ENCODE measurements at places on chromosomes 6 and 20.

DNA sequence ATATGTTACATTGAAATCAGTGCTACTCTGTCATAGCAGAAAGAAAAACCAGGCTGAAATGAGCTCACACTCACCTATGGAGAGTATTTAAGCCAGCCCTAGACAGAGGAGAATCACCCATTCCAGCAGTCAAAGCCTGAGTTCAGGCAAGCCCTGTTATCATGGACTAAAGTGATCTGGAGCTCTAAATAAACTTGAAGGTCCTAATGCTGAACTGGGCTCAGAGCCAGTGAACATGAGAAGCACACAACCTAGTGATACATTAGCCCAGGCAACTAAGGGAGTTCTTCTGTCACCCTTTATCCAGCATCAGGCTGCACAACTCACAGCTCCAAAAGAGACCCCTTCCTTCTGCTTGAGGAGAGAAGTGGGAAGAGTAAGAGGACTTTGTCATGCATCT, 425.0 kb downstream of the COL12A1 start:
- DNase-seq = no peak

- no peak for DNase-seq
These were observed 223.7 kb upstream of the SULF2 start for GRCh38 chr20:48008850-48009515.

- no peak for DNase-seq
These were observed 71.6 kb downstream of the GJA1 start for GRCh38 chr6:121506761-121507754.

DNA sequence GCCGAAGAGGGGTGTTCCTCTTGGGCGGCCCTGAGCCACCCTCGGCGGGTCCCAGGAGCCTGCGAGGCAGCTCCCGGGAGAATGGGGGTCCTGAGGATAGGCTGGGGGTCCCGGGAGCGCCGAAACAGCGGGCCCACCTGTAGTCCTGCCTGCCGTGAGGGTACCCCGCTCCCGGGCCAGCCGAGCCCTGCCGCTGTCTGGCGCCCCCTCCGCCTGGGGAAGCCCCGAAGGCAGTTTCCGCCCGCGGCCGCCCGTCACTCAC, 280 bp downstream of the SPATA2 start:
- DNase-seq = no peak

- DNase-seq = no peak
These were observed 278.6 kb upstream of the FLRT3 start for GRCh38 chr20:14616003-14616402.

DNA sequence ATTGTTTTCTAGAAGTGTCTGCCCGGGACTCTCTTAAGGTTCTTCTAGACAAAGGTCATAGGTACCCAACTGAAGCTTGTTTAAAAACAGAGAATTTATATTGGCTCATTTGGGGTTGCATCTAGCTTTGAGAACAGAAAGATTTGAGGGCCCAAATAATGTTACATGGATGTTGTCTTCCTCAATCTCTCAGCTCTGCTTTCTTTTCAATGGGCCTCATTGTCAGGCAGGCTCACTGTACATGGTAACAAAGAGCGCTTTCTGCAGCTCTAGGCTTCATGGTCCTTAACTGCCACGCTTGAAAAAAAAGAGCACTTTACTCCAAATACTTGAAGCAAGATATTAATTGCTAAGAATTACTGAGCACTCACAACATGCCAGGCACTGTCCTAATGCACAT, 22.2 kb downstream of the NHLRC1 start:
- no peak for DNase-seq

- peak; percentile 90 for DNase-seq
These were observed at the start of gene ZSCAN12 for GRCh38 chr6:28399350-28400121. Gene ZSCAN12 (minus strand): TSS chr6:28399747. CDS start chr6:28398405, 1,342 bp downstream.

DNA sequence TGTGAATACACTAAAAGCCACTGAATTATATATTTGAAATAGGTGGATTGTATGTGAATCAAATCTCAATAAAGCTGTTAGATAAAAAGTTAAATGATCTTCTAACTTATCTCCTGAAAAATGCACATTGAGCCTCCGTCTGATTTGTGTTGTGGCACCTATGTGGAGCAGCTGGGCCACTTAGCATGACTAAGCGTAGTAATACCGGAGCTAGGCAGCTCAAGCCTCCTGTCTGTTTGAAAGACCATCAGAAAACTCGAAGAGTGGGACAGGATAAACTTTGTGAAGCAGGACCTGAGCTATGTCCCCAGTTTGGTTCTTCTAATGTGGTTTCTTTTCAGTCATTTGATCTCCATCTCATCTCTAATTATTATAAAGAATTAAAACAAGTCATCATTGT, 11.0 kb upstream of the NOL7 start:
- no peak for DNase-seq

DNA sequence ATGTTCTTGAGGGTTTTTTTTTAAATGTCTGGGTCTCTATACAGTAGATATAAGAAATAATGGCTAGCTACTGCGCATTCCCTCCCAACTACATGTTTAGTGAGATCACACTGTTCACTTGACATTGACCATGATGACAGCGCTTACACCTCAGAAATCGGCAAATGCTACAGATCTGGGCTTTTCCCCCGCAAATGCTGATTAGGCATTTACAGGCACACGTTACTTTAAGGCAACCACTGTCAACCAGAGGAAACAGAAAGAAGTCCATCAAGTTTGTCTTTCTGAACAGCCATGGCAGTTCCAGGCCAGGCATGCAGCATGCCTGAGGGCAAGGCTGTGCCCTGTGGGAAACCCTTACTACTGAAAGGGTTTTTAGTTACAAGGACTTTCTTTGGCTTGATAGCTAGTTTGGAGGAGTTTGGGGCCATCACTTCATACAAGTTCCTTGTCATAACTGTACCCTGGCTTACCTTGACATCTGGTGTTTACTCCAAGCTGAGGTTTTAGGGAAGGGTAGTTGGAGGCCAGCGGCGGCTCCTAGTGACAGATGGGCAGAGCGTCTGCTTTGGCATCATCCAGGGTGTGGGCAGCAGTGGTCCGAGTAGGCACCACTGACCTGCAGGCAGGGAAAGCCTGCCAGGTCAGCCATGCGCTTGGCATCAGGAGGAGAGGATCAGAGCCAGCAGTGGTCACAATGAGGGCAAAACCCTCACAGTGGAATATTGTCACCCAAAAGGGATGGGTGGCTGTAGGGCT, 43.0 kb downstream of the CFAP61 start:
- no peak for DNase-seq

DNA sequence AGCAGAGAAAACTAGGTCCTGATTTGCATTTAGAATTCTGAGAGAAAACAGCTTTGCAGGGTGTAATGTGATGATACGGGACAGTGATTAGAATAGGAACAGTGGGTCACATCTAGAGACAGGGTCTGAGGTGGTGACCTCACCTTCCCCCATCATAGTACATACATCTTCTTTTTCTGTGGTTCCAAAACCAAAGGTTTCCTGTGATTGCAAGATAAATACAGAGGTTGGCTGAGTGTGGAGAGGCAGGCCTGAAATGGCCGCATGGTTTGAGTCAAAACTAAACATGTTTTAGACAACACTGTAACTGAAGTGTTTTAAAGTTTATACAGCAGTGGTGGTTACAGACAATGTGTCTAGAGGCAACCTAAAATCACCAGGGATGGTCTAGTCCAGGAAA, 10.4 kb upstream of the NT5DC1 start:
- no peak for DNase-seq

DNA sequence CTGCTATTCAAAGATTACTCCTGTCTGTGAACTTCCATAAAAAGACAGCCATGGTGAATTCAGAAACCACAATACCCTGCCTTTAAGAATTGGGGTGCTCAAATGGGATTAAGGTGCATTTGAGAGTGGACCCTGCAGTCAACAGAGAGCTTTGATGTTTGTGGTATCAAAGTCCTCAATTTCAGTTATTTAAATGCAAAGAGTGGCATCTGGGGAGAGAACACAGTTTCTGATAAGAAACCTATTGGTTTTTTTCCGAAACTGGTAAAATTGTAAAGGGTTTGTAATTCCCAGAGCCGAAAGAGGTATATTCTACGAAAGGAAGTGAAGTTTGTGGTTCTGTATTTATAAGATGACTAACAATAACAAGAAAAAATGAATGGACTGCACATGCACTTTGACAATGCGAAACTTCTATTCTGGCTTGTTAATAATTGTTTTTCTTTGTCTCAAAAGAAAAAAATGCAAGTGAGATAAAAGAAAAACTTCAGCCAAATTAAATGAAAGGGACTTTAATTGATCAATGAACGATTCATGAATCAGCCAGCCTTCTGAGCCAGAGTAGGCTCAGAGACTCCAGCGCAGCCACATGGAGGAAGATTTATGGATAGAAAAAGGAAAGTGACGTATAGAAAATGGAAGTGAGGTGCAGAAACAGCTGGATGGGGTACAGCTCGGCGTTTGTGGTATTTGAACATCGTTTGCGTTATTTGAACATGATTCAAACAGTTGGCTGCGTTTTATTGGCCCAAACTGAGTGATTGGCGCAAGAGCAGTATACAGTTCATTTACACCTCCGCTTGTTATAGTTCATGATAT, 70.5 kb upstream of the DUSP22 start:
- no peak for DNase-seq

DNA sequence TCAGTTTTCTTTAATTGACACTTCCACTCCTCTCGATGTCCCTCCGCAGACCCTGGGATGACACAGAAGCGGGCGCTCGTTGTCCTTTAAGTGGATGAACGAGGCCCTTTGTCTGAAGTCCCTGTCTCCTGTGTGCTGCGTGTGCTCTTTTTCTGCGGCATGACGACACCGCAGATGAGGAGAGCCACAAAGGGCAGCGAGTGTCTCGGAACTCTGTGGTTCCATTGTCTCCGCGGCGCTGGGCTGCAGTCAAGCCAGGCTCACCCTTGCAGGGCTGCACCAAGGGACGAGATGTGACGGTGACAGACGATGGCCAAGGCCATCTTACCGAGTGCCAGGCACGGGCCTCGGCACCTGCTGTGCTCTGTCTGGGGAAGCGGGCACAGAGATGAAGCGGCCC, 10.6 kb downstream of the PRR18 start:
- DNase-seq = no peak

DNA sequence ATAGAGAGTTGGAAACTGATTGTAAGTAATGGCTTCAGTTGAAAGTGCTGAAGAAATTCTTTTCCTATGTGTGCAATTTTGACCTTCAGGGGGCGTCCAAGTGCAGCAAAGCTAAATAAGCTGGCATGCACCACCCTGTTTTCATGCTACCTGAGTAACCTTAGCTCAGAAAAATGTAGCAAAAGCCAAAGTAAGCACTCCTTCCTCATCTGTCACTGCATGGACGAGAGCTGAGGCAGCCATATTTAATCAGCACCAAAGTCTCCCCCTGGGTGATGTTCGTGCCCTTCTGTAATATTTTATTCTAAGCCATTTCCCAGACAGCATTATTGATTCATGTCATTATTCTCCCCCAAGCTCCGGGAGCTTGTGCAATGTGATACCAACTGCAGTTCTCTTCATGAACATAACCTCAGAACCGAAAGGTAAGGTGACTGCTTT, 123.1 kb downstream of the RPS12 start:
- peak; percentile 21 for DNase-seq

- no peak for DNase-seq
These were observed 604.4 kb upstream of the NOX3 start for GRCh38 chr6:156060013-156060412.

GRCh38 chr6:127690092-127690491, 113.1 kb downstream of the C6orf58 start:
- no peak for DNase-seq

DNA sequence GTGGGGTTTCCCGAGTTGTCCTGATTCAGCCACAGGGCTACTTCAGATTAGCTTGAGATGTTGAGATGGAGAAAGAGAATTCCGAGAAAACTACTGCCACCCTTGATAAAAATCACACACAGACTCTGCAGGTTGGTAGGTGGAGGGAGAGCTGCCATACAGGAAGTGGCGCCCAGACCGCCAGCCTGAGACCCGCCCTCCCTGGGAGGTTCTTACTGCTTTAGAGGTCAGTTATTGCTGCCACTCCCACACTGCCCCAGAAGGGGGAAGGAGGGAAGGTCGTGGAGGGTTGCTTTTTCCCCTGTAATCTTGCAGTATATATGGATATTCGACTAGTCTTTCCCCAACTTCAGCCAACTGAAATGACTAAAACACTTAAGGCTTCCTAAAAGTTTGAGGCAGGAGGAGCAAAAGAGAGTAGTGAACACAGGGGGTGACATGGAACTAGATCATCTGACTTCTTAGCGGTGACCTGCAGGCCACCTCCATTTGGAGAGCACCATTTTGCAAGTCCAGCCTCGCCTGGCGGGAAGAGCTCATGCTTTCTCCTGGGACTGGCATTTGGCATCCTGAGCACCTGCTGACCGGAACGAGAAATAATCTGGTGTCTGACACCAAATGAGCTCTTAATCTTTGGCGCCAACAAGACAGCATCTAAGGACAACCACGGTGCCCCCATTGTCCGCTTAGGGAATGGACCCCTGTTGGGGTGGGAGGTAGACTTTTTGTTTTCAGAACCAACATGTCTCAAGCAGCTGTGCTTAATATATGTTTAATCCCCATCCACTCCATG, 35.7 kb upstream of the SLC22A1 start:
- no peak for DNase-seq

DNA sequence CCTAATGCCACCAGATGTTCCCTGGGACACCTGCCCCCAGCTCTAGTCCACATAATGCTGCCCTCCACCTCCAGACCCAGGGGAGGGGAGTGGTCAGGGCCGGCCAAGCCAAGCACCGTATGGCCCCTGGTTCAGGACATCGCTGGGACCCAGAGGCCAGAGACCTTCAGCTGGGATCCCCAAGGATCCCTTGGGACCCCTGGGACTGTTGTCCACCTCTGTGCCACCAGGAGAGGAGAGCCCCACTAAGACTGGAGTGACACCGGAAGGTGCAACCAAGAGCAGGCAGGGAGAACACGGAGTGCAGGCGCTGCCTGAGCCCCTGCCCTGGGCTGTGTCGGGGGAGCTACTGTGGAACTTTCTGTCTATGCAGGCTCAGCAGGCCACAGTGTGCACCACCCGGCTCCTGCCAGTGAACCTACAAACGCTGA, 43.6 kb downstream of the CTCFL start:
- no peak for DNase-seq

- DNase-seq = no peak
These were observed 287.4 kb downstream of the CD109 start for GRCh38 chr6:73983367-73983766.

DNA sequence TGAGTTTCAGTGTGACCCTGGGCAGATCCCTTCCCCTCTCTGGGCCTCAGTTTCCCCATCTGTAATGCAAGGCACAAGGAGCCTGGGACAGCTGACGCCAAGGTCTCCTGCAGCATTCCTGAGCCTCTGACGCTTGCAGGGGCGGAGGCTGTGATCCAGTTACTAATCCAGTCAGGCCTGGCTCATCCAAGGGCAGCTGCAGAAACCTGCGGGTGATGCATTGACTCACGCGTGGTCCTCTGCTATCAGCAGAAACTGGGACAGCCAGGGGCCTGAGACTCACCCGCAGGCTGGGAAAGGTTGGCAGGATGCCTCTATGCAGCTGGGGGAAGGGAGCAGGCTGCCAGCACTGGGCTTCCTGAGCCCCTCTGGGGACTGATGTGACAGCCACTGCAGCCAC, 65.0 kb upstream of the SIRPA start:
- no peak for DNase-seq

- no peak for DNase-seq
These were observed 47.3 kb downstream of the SLC35D3 start for GRCh38 chr6:136969433-136969832.

GRCh38 chr6:1594445-1595200, 15.1 kb upstream of the FOXC1 start:
- DNase-seq = no peak

- no peak for DNase-seq
These were observed 158.2 kb upstream of the IMPG1 start for GRCh38 chr6:76230711-76231110.

GRCh38 chr20:17992847-17993513, 24.2 kb downstream of the MGME1 start:
- DNase-seq = no peak

All from DND-41 (cell line).